ENCODE measurements at places on chromosomes 1 and 21. TPM values are rescaled to one million over a fixed set of nuclear protein-coding genes. Genes with fewer than 3 reads are reported as not detected.

TBX15 gene
- under 0.01 TPM for total RNA-seq

ARHGAP29 gene
- 24.2 TPM for total RNA-seq

HPCA gene
- 0.15 TPM for total RNA-seq

ICOSLG gene
- total RNA-seq = under 0.01 TPM

METTL25B gene
- total RNA-seq = 11.6 TPM

COL8A2 gene
- total RNA-seq = 1.3 TPM

TRIM67 gene
- not detected for total RNA-seq

NBPF10 gene
- 0.30 TPM for total RNA-seq

PRAMEF25 gene
- not detected for total RNA-seq

GPR89A gene
- 14.6 TPM for total RNA-seq

MRPL37 gene
- total RNA-seq = 142 TPM

FRRS1 gene
- 7.6 TPM for total RNA-seq

FMN2 gene
- 0.17 TPM for total RNA-seq

IGSF5 gene
- total RNA-seq = not detected

PCBP3 gene
- 5.2 TPM for total RNA-seq

TMEM54 gene
- total RNA-seq = 57.3 TPM

KCNAB2 gene
- 2.7 TPM for total RNA-seq

STPG1 gene
- total RNA-seq = 6.7 TPM

IL22RA1 gene
- not detected for total RNA-seq

RNF186 gene
- total RNA-seq = not detected

PROK1 gene
- total RNA-seq = not detected

TRABD2B gene
- not detected for total RNA-seq

FNDC10 gene
- 3.1 TPM for total RNA-seq

F13B gene
- total RNA-seq = not detected

GJA5 gene
- not detected for total RNA-seq

IFNLR1 gene
- total RNA-seq = not detected

DIPK1A gene
- 5.5 TPM for total RNA-seq

FAM78B gene
- 0.17 TPM for total RNA-seq

OLFML2B gene
- total RNA-seq = 3.0 TPM
